ENCODE measurements at places on chromosomes 1 and 21. TPM values are rescaled to one million over a fixed set of nuclear protein-coding genes. Genes with fewer than 3 reads are reported as not detected.

The AGTRAP gene
- 49.4 TPM for total RNA-seq

The CLDN19 gene
- total RNA-seq = not detected

- DNase-seq = no peak
Measured at GRCh38 chr21:45498646-45499000, 43.6 kb downstream of the SLC19A1 start.

DNA sequence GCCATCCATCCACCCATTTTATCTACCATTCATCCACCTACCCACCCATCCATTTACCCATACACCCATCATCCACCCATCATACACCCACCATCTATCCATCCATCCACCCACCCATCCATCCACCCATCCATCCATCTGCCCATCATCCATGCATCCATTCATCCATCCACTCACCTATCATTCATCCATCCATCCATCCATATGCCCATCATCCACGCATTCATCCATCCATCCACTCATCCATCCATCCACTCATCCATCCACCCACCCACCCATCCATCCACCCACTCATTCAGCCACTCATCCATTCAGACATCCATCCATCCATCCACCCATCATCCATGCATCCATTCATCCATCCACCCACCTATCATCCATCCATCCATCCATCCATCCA, 31.9 kb upstream of the UTS2 start:
- no peak for DNase-seq

GRCh38 chr1:65691972-65692371, 100.7 kb upstream of the PDE4B start:
- DNase-seq = no peak

The KCND3 gene
- 0.09 TPM for total RNA-seq

- DNase-seq = peak; percentile 38
Measured at GRCh38 chr1:230077436-230078213, 10.6 kb downstream of the GALNT2 start.

DNA sequence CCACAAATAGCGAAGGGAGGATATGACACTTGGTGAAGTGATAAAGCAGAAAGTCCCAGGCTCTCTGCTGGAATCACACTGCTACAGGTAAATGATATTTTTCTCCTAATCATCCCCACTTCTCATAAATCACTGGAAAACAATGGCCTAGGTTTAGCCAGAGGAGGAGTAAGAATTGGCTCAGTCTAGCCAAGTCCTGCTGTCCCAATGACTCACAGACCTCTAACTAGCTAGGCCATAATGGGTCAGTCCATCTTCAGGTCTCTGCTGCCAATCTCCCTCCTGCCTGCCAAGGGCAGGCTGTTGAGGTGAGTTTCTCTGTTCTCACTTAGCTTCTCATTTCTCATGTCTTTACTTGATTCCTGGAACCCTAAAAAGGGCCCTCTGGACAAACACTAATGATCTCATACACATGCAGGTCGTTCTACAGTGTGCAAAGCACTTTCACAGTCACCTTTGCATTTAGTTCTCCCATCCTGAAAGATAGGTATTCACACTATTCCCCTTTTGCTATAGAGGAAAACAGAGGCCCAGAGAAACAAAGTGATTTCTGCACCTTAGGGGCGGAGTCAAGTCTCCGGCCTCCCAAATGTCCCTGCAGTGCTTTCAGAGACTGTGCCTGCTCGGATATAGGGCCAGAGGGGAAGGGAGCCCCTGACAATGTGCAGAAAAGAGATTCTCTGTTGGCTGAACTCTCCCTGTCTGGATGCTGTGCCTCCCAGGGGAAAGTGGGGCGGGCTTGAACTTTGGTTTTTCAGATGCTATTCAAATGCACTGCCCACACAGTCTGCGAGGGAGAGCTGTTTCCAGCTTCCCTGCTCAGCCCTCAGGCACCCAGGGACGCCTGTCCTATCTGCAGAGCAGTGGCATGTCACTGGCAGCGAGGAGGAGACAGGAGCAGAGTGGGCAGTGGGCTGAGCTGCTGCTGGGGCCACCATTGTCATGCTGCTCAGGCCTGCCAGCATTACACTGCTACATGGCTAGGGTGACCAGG, 3.9 kb upstream of the CDK18 start:
- peak; percentile 65 for DNase-seq

The PLPPR4 gene
- total RNA-seq = 2.8 TPM

GRCh38 chr1:160086456-160086892, 5.1 kb downstream of the KCNJ9 start:
- peak; percentile 34 for DNase-seq

GRCh38 chr1:2184531-2184930, 10.0 kb downstream of the FAAP20 start:
- no peak for DNase-seq

GRCh38 chr1:96880626-96881025, 159.0 kb downstream of the PTBP2 start:
- peak; percentile 28 for DNase-seq

DNA sequence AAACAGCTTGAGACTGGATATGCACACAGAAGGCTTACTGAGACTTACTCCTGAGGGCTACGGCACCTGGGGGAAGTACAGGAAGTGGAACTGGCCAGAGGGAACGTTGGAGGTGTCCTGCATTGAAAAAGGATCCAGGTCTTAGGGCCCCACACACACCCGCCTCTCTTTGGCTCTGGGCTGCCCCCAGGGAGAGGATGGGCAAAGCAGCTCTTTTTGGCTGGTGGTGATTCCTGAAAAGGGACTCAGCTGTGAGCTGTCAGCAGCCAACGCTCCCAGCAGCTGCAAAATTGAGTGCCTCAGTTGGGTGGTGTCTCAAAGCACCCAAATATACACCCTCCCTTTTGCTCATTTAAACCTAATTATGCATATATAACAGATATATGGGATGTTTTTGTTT, 213.2 kb downstream of the TNR start:
- DNase-seq = no peak
